NCI-H345 (cell line): ENCODE measurements at places on chromosomes 6 and 20.

- DNase-seq, result peak; percentile 94
These were observed 5.0 kb downstream of the KIF3B start for GRCh38 chr20:32282461-32282860.

DNA sequence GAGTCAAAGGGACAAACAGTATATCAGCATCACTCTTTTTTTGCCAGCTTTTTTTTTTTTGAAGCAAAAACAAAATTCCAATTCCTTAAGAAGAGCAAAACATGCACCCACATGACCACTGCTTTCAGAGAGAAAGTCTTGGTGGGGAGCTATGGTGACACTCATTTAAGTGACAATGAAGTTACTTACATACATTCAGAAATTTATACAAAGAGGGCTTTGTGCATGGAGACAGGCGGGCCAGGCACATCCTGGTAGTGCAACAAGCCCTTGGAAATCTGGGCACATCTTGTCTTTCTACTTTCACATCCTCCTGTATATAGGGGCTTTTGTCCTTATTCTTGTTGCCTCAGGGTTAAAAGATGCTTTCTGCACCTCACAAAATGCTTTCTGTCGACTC lies 55.9 kb downstream of the IL22RA2 start:
- DNase-seq, result no peak

DNA sequence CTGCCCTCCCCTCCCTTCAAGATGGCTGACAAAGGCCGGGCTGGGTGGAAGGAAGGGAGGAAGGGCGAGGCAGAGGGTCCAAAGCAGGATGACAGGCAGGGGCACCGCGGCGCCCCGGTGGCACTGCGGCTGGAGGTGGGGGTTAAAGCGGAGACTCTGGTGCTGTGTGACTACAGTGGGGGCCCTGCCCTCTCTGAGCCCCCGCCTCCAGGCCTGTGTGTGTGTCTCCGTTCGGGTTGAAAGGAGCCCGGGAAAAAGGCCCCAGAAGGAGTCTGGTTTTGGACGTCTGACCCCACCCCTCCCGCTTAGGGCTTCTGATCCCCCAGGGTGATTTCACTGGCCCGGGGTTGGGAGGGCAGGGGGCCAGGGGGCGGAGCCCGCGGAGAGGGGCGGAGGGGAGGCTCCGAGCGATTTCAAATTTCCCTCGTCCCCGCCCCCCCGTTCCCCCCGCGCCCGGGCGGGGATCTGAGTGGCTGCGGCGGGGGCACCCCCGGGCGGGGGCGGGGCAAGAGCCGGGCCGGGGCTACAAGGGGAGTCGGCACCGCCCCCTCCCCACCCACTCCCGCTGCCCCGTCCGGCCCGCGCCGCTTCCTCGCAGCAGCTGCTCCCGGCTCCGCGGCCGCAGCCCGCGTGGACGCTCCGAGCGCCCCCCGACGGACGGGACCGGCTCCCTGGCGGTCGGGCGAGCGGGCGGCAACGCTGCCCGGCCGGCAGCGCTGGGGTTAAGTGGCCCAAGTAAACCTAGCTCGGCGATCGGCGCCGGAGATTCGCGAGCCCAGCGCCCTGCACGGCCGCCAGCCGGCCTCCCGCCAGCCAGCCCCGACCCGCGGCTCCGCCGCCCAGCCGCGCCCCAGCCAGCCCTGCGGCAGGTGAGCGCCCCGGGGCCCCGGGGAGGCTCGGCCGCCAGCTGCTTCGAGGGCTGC lies at the start of gene DNMT3B:
Gene DNMT3B, plus strand, starts transcription at position 555 of the 923 bp plus-strand sequence. CDS start 17,939 bp downstream, outside the sequence.
- peak; percentile 92 for DNase-seq

- DNase-seq, result no peak
These were observed 11.5 kb downstream of the BPI start for GRCh38 chr20:38315290-38315966.

- DNase-seq, result no peak
These were observed 130.0 kb upstream of the GMDS start for GRCh38 chr6:2375443-2375842.

- DNase-seq, result peak; percentile 41
These were observed 40.9 kb downstream of the ZFP64 start for GRCh38 chr20:52150440-52151258.

GRCh38 chr20:45863543-45864470 lies 6.4 kb downstream of the ZSWIM3 start:
- no peak for DNase-seq

GRCh38 chr6:42735976-42736375 lies 9.9 kb downstream of the TBCC start:
- no peak for DNase-seq

GRCh38 chr20:50310673-50311051 lies 120.0 kb downstream of the CEBPB start:
- DNase-seq, result no peak

- no peak for DNase-seq
These were observed 58.4 kb downstream of the TRERF1 start for GRCh38 chr6:42393339-42393738.

- no peak for DNase-seq
These were observed 34.4 kb downstream of the CBFA2T2 start for GRCh38 chr20:33524261-33524660.

DNA sequence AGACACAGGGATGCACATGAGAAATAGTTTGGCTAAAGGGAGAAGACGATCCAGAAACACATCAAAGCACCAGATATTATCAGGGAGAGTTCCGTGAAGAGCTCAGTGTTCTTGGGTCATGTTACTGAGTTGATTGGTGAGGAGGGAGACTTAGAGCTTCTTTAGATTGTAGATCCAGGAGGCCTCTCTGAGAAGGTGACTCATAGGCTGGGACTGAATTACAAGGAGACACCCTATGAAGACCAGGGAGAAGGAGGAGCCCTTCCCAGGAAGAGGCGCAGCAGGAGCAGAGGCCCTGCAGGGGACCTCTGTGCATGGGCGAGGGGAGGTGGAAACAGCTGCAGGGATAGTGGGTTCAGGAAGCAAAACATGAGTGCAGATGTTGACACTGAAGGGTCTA lies 196.5 kb downstream of the SLC24A3 start:
- DNase-seq, result no peak

GRCh38 chr20:15138548-15139126 lies 801.2 kb upstream of the FLRT3 start:
- DNase-seq, result no peak

- DNase-seq, result no peak
These were observed 137.9 kb upstream of the EDN1 start for GRCh38 chr6:12152023-12152970.

GRCh38 chr6:31620586-31621319 lies at the start of gene PRRC2A:
Gene PRRC2A (plus strand): TSS chr6:31620715. CDS start chr6:31622790, 2,075 bp downstream.
- peak; percentile 87 for DNase-seq

- no peak for DNase-seq
These were observed 13.9 kb upstream of the IPCEF1 start for GRCh38 chr6:154370545-154370944.

DNA sequence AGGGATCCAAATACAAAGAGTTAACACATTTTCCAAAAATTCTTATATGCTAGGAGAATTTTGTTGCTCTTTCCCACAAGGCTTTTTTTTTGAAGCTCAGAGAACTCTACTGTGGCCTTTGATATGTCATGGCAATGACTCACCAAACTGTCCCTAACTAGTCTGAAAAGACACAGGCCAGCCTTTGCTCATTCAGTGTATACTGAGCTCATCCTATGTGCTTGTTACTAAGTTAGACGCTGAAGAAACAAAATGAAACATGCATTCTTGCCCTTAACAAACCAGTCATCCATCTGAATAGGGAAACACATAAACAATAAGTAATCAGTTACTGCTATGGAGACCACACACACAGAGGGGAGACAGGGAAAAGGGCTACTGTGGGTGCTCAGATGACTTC lies 291.8 kb downstream of the FOXC1 start:
- DNase-seq, result no peak

DNA sequence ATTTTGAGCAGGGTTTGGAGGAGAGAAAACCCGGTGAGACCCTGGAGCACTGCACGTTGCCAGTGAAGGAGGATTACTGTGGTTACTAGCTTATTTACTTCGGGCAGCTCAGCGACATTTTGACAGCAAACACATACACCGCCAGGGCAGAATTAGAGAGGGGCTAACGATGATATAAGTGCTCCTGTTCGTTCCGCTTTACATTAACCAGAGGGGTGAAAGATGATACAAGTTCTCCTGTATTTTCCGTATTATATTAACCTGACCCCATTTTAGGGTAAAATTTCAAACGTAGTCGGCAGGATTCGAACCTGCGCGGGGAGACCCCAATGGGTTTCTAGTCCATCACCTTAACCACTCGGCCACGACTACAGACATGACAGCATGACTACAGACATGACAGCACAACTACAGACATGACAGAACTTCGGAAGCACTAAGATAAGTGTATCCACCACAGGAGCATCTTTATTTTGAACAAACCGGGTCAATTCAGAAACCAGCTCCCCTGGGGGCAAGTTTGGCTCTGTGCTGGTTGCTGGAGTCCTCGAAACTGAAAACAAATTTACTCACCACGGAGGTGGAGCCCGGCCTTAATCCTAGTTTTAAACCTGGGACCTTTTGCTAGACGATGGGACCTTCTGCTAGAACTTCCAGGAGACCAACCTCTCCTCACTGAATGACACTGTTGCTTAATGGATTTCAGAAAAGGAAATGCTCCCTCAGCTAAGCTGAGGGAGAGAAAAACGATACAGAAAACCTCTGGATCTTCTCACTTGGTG lies 80.4 kb upstream of the ZNF184 start:
- DNase-seq, result no peak

DNA sequence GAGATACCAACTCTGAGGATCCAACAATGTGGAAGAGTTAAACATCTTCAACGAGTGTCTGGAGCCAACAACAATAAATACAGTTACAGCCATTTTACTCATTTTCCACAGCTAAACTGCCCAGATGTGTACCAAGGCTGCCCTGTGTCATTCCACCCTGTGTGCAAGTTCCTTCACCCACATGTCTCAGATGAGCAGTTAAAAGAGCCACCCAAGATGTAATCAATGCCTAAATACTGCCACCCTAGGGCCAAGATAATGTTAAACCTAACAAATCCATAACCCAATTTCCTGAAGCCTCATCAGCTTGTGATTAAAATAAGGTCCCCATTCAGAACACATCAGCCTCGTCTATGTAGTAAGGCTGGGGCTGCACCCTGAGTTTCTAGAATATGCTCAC lies 59.9 kb downstream of the GMDS start:
- no peak for DNase-seq

DNA sequence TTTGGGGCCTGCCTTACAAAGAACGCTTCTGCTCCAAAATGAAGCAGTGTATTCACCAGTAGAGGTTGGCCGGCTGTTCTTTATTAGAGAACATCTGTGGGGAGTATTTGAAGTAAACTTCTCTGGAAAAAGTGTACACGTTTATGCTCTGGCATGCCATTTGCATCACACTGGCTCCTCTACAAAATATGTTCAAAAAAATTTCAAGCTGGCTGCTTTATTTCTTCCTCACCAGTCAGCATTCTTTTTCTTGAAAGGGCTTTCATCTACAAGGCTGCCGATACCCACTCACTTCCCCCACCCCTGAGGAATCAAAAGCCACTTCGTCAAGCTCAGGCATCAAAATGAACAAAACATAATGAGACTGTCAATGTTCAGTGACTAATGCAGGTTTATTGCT lies 294.1 kb downstream of the TFAP2B start:
- DNase-seq, result no peak

GRCh38 chr6:68400396-68400795 lies 234.7 kb upstream of the ADGRB3 start:
- no peak for DNase-seq

DNA sequence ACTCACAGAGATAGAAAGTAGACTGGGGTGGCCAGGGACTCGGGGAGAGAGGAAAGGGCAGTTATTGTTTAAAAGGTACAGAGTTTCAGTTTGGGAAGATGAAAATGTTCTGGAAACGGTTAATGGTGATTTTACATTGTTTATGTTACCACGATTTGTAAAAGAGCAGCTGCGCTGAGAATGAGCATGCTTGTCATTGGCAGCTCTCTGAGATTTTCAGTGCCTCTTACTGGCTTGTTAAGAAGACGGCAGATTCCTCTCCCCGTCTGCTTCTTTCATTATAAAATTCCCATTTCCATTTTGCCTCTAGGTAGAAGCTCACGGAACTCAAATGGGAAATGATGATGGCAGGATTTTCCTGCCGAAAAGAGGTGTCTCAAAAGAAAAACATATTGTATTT lies 39.7 kb upstream of the PPP1R3G start:
- DNase-seq, result no peak

DNA sequence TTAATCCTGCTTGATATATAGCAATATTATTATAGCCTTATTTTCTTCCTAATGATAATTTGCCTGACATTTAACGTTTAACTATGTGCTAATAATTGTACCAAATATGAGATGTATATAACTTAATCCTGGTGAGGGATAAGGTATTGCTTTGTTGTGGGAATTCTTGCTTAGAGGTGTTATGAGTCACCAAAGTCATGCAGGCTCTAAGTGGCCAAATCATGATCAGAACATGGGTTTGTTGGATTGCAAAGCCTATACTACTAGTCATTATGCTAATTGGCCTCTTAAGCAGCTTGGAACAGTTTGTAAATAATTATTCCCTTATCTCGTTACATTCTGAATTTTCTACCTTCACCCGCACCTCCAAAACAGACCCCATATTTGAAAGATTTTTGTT lies 21.9 kb upstream of the C6orf141 start:
- no peak for DNase-seq

GRCh38 chr20:1813674-1814635 lies 81.3 kb upstream of the SIRPA start:
- DNase-seq, result no peak

GRCh38 chr6:81938014-81938856 lies 185.8 kb upstream of the TENT5A start:
- no peak for DNase-seq

GRCh38 chr6:41700463-41701347 lies 34.7 kb downstream of the TFEB start:
- no peak for DNase-seq

DNA sequence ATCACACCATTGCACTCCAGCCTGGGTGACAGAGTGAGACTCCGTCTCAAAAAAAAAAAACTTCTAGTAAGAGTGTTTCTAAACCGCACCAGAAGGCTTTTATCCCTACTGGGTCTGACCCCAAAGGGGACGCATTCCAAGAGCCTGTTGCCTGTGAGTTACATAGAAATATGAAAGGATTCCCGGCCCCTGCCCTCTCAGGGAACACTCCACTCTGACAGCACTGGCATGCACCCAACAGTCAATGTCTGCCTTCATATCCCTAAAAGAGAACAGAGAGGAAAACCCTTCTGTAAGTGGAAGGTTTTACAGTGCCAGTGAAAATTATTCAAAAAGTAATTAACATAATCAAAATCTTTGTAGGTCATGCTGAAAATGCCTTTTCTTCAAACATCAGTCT lies 117.1 kb upstream of the PTPRT start:
- DNase-seq, result no peak
